Pancreas (tissue), 10 donors: ENCODE measurements at places on chromosomes 4 and X.

- no peak for DNase-seq
- no peaks in the 10 kb centered on the region for H3K27me3 ChIP-seq
- no peaks in the 10 kb centered on the region for H3K4me1 ChIP-seq
- no peak overlapping the region for H3K4me3 ChIP-seq
Observed at GRCh38 chr4:79211490-79211889, 114.4 kb downstream of the NAA11 start.

GRCh38 chr4:27327421-27328181, 467.0 kb downstream of the STIM2 start:
- DNase-seq, result no peak
- H3K27me3 ChIP-seq, result no peaks in the 10 kb centered on the region
- H3K4me3 ChIP-seq, result no peak overlapping the region
- H3K27ac ChIP-seq, result no peak overlapping the region
- no peaks in the 10 kb centered on the region for H3K36me3 ChIP-seq

- no peaks in the 10 kb centered on the region for H3K36me3 ChIP-seq
- no peaks in the 10 kb centered on the region for H3K4me1 ChIP-seq
- H3K27ac ChIP-seq, result no peak overlapping the region
- H3K27me3 ChIP-seq, result no peaks in the 10 kb centered on the region
Observed at GRCh38 chr4:102733084-102733483, 27.7 kb downstream of the MANBA start.

GRCh38 chr4:47215759-47216158, 184.4 kb downstream of the GABRB1 start:
- H3K36me3 ChIP-seq, result no peaks in the 10 kb centered on the region
- no peak overlapping the region for H3K4me3 ChIP-seq
- H3K4me1 ChIP-seq, result no peaks in the 10 kb centered on the region
- no peak for DNase-seq
- H3K27ac ChIP-seq, result no peak overlapping the region

GRCh38 chr4:10659251-10659650, 25.3 kb downstream of the CLNK start:
- no peak overlapping the region for H3K27ac ChIP-seq
- no peaks in the 10 kb centered on the region for H3K4me1 ChIP-seq
- H3K4me3 ChIP-seq, result no peak overlapping the region
- H3K27me3 ChIP-seq, result no peaks in the 10 kb centered on the region

- H3K27ac ChIP-seq, result no peak overlapping the region
- no peak for DNase-seq
- H3K27me3 ChIP-seq, result no peaks in the 10 kb centered on the region
- no peaks in the 10 kb centered on the region for H3K36me3 ChIP-seq
- no peaks in the 10 kb centered on the region for H3K4me1 ChIP-seq
- no peak overlapping the region for H3K4me3 ChIP-seq
Observed at GRCh38 chr4:88230461-88230891, 53.9 kb downstream of the PPM1K start.

- H3K4me1 ChIP-seq, result no peaks in the 10 kb centered on the region
- H3K4me3 ChIP-seq, result no peak overlapping the region
- no peak for DNase-seq
- H3K36me3 ChIP-seq, result no peaks in the 10 kb centered on the region
Observed at GRCh38 chr4:24380957-24381665, 203.2 kb downstream of the DHX15 start.

GRCh38 chr4:169231647-169232262, 39.0 kb downstream of the SH3RF1 start:
- H3K36me3 ChIP-seq, result no peaks in the 10 kb centered on the region
- peaks cover 2% of the 10 kb centered on the region for H3K4me1 ChIP-seq
- no peak overlapping the region for H3K4me3 ChIP-seq

DNA sequence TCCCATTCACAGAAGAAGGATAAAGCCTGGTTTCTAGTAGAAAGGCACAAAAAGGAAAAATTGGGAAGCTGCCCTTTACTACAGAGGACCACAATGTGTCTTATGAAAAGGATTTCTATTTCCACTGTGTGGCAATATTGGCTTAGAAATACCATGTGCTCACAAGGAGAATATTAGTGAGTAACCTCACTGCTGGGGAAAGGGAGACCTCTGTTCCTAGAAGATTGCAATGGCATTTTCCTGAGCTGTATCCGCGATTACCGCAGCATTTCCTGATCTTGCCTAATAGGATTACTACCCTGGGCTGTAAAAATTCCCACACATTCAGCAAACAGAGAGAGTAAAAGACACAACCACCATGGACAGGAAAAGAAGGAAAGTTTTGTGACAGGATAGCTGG, 308.8 kb upstream of the TECRL start:
- H3K27ac ChIP-seq, result no peak overlapping the region
- no peak for DNase-seq
- H3K4me1 ChIP-seq, result no peaks in the 10 kb centered on the region
- no peak overlapping the region for H3K4me3 ChIP-seq
- H3K27me3 ChIP-seq, result no peaks in the 10 kb centered on the region
- no peaks in the 10 kb centered on the region for H3K36me3 ChIP-seq

DNA sequence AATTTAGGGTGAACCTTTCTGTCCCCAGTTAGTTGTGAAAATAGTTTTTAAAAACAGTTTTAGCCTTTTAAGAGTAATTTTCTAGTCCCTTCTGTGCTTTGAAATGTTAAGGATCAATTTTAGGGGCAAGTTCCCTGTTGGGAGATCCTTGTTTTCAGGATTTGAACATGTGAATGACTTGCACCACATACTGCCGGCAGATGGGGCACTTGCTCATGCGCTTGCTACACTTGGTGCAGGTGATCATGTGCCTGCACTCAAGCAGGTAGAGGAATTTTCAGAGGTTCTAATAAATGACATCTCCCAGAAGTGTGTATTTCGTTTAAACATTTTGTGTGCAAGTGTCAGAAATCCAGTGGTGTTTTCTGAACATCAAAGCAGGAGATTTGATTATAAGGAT, 195.9 kb downstream of the CHM start:
- H3K27ac ChIP-seq, result no peak overlapping the region
- no peaks in the 10 kb centered on the region for H3K27me3 ChIP-seq
- no peak overlapping the region for H3K4me3 ChIP-seq

- no peak overlapping the region for H3K27ac ChIP-seq
- DNase-seq, result no peak
- H3K27me3 ChIP-seq, result no peaks in the 10 kb centered on the region
- H3K4me1 ChIP-seq, result no peaks in the 10 kb centered on the region
- no peak overlapping the region for H3K4me3 ChIP-seq
Observed at GRCh38 chr4:188781655-188782054, 642.4 kb downstream of the TRIML1 start.

DNA sequence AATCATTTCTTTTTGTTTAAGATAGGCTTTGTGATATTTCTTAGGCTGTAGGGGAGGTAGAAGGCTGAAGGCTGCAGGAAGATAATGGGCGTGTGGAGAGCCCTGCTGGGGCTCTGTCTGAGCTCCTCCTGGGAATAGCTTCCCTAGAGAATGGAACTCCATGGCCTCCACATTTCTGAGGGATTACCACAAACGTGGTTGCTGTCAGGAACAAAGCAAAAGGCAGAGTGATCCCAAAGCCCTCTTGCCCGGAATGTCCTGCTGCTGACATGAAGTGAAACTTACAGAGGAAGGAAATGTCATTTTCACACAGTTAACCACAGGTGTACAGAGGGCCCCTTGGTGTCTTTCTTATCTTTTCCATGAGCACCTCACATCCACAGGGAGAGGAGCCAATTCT, 89.3 kb downstream of the DDIT4L start:
- no peaks in the 10 kb centered on the region for H3K36me3 ChIP-seq
- H3K27me3 ChIP-seq, result no peaks in the 10 kb centered on the region
- DNase-seq, result no peak

- no peaks in the 10 kb centered on the region for H3K4me1 ChIP-seq
- no peaks in the 10 kb centered on the region for H3K27me3 ChIP-seq
- DNase-seq, result no peak
- H3K4me3 ChIP-seq, result no peak overlapping the region
- H3K27ac ChIP-seq, result no peak overlapping the region
- H3K36me3 ChIP-seq, result no peaks in the 10 kb centered on the region
Observed at GRCh38 chr4:12203945-12204344, 775.3 kb upstream of the HS3ST1 start.

DNA sequence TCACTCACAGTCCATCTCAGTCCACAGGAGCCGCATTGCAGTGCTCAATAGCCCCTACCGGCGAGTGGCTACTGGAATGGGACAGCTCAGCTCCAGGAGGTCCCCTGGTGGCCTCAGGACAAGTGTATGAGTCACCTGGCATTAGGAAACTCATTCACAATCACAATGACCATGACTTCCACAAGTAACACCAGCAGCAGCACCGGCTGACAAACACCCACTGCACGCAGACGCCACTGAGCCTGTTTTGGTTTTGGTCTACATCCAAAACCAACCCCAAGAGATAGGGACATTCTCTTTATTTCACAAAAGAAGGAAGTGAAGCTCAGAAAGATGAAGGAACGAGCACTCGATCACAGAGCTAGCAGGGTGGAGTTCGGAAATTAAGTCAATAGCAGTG, 8.1 kb downstream of the JAKMIP1 start:
- H3K4me1 ChIP-seq, result no peaks in the 10 kb centered on the region
- H3K27me3 ChIP-seq, result no peaks in the 10 kb centered on the region
- peak; percentile 17 for DNase-seq

- no peaks in the 10 kb centered on the region for H3K27me3 ChIP-seq
- DNase-seq, result peak; percentile 84
- H3K36me3 ChIP-seq, result no peaks in the 10 kb centered on the region
- H3K4me3 ChIP-seq, result peak within 1 kb of the TSS; percentile 56
Observed at GRCh38 chrX:134236626-134237614, at the start of gene CCDC160. TSS of gene CCDC160 (plus strand) at chrX:134237182. CDS start at chrX:134244801, 7,619 bp downstream.

- H3K4me1 ChIP-seq, result peaks cover 5% of the 10 kb centered on the region
- no peak overlapping the region for H3K4me3 ChIP-seq
- H3K36me3 ChIP-seq, result peaks cover 7% of the 10 kb centered on the region
- H3K27me3 ChIP-seq, result no peaks in the 10 kb centered on the region
Observed at GRCh38 chr4:2833671-2834000, 10.0 kb upstream of the ADD1 start.

DNA sequence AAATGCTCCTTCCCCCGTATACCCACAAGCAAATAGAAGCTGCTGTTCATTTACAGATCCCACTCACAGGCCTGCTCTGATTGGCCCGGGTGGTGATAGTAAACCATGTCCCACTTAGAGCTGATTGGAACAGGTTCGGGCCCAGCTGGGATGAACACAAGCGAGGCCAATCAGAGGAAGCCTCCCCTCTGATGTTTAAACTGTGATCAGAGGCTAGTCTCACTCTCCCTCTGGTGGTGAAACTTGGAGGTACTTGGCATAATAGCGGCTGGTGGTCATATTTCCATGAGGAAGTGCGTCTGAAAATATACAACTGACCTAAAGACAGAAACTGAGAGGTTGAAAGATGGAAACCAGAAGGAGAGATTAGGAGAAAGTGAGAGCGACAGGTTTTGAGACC, 51.5 kb upstream of the TRPC3 start:
- H3K4me3 ChIP-seq, result no peak overlapping the region
- no peaks in the 10 kb centered on the region for H3K4me1 ChIP-seq
- H3K27ac ChIP-seq, result no peak overlapping the region
- no peak for DNase-seq
- H3K27me3 ChIP-seq, result no peaks in the 10 kb centered on the region
- no peaks in the 10 kb centered on the region for H3K36me3 ChIP-seq

GRCh38 chr4:170057866-170058265, 31.7 kb upstream of the MFAP3L start:
- no peak overlapping the region for H3K4me3 ChIP-seq
- no peaks in the 10 kb centered on the region for H3K27me3 ChIP-seq
- H3K27ac ChIP-seq, result no peak overlapping the region
- no peaks in the 10 kb centered on the region for H3K4me1 ChIP-seq
- no peak for DNase-seq

GRCh38 chrX:134482371-134482770, 22.4 kb downstream of the HPRT1 start:
- no peak overlapping the region for H3K27ac ChIP-seq
- no peak overlapping the region for H3K4me3 ChIP-seq
- no peaks in the 10 kb centered on the region for H3K27me3 ChIP-seq
- no peaks in the 10 kb centered on the region for H3K36me3 ChIP-seq

DNA sequence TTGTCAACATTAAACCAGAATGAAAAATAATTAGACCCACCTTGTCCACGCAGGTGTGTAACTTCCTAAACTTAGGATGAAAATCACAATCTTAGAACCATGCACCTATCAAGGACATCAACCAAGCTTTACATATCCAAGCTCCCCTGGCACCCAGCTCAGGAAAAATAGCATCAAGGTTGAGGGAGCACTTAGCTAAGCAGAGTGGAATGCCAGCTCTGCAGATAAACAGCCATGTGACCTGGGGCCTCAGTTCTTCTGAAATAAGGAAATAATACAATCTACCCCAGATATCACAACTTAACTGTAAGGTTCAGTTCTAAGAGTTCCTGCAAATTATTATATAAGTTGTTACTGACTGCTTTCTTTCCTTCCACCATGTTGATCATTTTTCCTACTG, 64.7 kb downstream of the DHX15 start:
- no peak for DNase-seq
- no peak overlapping the region for H3K27ac ChIP-seq
- no peak overlapping the region for H3K4me3 ChIP-seq
- H3K36me3 ChIP-seq, result no peaks in the 10 kb centered on the region
- peaks cover 16% of the 10 kb centered on the region for H3K4me1 ChIP-seq

GRCh38 chrX:43604753-43605152, 51.3 kb upstream of the MAOA start:
- H3K4me1 ChIP-seq, result no peaks in the 10 kb centered on the region
- H3K36me3 ChIP-seq, result no peaks in the 10 kb centered on the region
- no peak overlapping the region for H3K4me3 ChIP-seq
- no peak overlapping the region for H3K27ac ChIP-seq

- no peak overlapping the region for H3K4me3 ChIP-seq
- no peak for DNase-seq
- H3K27me3 ChIP-seq, result no peaks in the 10 kb centered on the region
- H3K27ac ChIP-seq, result no peak overlapping the region
- H3K36me3 ChIP-seq, result no peaks in the 10 kb centered on the region
Observed at GRCh38 chrX:29024871-29025270, 437.6 kb downstream of the IL1RAPL1 start.

DNA sequence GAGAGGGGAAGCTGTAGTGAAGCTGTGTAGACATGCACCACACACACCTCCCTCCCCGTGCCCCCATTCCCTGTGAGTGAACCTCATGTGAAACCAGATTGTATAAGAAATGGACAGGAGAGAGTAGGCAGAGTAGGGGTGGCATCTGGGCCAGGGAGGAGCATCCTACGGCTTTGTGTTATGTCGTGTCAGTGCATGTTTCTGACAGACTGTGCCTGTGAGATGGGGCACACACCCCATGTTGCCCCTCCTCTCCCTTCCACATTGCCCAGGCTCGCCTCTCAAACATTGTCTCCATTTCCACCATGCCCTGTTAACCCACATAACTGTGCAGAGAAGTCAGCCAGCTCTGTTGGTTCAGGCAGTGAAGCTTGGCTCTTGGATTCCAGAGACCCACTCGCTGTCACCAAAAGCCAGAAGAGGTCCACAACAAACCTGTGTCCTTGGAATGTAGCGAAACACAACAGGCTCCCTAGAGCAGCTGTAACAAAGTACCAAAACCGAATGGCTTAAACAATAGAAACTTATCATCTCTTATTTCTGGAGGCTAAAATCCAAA, 56.1 kb downstream of the SLC9A6 start:
- no peak overlapping the region for H3K4me3 ChIP-seq
- no peaks in the 10 kb centered on the region for H3K27me3 ChIP-seq
- no peak for DNase-seq
- no peak overlapping the region for H3K27ac ChIP-seq

GRCh38 chrX:150465881-150466775, 102.3 kb upstream of the MTM1 start:
- H3K36me3 ChIP-seq, result no peaks in the 10 kb centered on the region
- no peak overlapping the region for H3K4me3 ChIP-seq
- no peaks in the 10 kb centered on the region for H3K27me3 ChIP-seq
- H3K27ac ChIP-seq, result no peak overlapping the region
- DNase-seq, result no peak
